Stimulated activated CD4-positive, alpha-beta T cell treated with anti-CD3 and anti-CD28 coated beads, Interleukin-4, amount 100 ng/mL, for 48 hours (primary cell): ENCODE measurements at places on chromosomes 1 and 21.
A peak's percentile ranks its signal among the peaks of the same experiment; 100 is the strongest.

DNA sequence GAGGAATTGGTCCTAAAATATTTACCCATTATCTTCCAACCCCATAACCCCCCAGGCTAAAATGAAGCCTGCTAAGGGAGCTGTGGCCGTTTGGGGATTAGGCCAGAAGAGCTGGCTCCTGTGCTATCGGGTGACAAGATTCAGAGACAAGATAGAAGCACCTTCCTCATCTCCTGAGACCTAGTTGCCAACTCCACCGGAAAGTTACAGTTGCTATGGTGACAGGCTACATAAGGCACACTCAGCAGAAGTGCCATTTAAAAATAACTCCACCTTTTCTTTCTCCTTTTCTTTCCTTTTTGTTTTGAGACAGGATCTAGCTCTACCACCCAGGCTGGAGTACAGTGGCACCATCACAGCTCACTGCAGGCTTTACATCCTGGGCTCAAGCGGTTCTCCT lies 43.6 kb upstream of the ROR1 start:
- DNase-seq, result no peak

GRCh38 chr1:74847715-74848114 lies 114.8 kb downstream of the TYW3 start:
- no peak for DNase-seq

DNA sequence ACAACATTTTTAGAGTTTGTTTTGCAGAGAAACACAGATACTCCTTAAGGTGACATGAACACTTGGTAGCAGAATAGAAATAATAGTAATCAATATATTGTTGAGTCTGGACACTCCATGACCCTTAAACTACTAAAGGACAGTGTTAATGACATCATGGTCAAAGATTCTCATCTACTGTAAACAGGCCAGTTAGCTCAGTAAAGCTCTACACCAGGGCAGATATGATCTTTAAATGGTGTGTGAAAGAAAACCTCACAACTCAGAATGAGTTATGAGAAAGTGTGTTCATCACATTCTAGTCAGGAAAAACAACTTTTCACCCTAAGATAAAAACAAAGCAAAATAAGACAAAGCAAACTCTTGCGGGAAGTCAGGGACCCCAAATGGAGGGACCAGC lies 58.1 kb upstream of the ADAMTS5 start:
- DNase-seq, result no peak

- DNase-seq, result no peak
Measured at GRCh38 chr1:17846341-17846740, 91.2 kb downstream of the ACTL8 start.

GRCh38 chr1:57296726-57297250 lies 127.1 kb downstream of the DAB1 start:
- DNase-seq, result no peak

- peak; percentile 18 for DNase-seq
Measured at GRCh38 chr1:200226268-200226968, 183.4 kb downstream of the ZNF281 start.

GRCh38 chr1:1306070-1306660 lies 1.6 kb downstream of the ACAP3 start:
- no peak for DNase-seq

DNA sequence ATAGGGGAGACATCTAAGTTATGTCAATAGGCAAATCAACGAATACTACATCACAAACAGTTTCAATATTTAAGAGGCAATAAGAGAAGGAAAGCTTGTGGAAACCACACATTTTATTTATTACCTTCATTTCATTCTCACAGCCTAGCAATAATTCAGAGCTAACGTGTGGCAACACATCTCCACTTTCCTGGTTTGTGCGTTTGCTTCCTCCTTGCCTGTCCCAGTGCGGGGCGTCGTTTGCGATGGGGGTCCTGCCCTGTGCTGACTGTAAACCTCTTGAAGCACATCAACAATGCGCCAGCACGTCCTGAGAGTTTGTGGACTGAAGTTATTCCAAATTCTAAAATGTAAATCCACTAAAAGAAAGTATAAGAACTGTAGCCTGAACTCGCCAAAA lies 14.4 kb upstream of the VPS26C start:
- no peak for DNase-seq

- DNase-seq, result no peak
Measured at GRCh38 chr1:234164098-234164709, 209.1 kb upstream of the COA6 start.

DNA sequence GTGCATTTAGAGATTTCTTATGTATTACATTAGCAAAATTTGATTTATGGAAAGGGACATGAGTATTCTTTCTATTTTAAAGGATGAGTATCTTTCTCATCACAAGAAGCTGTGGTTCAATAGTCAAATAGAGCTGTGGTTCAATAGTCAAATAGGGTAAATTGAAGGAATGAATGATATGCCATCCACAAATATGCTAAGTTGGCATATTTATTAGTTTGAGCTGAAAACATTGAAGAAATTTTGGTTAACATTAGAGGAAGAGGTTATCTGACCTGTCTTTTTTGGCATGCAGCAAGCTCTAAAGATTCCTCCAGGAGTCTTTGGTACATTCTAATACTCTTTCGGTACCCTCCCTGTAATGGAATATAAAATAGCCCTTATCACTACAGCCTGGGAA lies 4.8 kb downstream of the OR2L8 start:
- DNase-seq, result no peak

- no peak for DNase-seq
Measured at GRCh38 chr1:108701176-108701849, 9.2 kb downstream of the PRPF38B start.

DNA sequence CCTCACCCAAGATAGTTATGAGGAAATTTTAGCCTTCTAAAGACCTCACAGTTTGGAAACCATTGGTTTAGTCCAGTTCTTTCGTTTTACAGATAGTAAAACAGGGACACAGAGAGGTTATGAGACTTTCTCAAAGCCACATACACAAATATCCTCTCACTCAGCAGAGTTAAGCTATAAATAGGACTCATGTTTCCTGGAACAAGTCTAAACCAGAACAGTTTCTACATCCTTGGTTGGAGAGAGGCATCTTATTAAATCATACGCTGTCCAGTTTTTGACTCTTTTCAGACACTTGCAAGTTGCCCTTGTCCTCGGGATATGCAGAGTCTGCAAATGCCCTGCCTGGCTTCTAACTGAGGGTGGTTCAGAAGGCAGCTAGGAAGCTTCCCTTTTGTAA lies 462.1 kb upstream of the DEPDC1 start:
- DNase-seq, result no peak

DNA sequence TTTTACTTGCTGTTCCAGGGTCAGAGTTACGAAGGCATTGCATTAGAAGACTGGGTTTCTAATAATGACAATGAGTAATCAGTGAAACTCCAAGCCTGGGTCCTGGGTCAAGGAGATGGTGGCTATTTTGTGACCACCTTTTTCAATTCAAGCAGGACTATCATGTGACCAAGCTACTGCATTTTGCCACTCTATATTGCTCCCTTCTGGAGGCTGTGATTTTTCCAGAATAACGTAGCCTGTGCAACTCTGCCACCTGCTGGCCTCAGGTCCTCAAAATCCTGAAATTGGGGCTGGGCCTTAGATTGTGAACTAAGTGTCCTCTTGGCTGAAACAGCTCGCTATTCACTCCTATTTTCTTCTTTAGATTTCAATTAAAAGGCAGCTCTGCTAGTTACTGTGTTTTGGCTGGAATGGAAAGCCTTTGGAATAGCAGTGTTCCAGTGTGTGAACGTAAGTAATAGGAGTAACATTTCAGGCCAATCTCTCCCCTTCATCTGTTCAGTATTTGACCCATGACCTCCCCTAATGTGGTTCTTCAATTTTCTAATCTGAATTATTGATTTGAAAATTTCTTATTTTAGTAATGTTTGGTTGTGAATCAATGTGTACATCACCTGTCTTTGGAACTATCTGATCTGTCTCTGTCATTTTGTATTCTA lies 52.9 kb upstream of the CD46 start:
- peak; percentile 19 for DNase-seq

- no peak for DNase-seq
Measured at GRCh38 chr1:9257851-9258250, 23.3 kb downstream of the H6PD start.

DNA sequence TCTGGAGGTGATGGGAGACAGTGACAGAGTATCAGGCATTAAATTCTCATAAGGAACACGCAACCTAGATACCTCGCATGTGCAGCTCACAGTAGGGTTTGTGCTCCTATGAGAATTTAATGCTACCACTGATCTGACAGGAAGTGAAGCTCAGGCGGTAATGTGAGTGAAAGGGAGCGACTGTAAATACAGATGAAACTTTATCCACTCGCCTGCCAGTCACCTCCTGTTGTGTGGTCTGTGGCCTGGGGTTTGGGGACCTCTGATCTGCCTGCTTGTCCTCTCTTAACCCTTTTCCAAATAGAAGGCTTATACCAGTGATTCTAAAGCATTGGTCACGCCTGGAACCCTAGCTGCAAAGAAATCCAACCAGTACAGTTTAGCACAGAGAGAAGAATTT lies 15.3 kb downstream of the GABPA start:
- no peak for DNase-seq

DNA sequence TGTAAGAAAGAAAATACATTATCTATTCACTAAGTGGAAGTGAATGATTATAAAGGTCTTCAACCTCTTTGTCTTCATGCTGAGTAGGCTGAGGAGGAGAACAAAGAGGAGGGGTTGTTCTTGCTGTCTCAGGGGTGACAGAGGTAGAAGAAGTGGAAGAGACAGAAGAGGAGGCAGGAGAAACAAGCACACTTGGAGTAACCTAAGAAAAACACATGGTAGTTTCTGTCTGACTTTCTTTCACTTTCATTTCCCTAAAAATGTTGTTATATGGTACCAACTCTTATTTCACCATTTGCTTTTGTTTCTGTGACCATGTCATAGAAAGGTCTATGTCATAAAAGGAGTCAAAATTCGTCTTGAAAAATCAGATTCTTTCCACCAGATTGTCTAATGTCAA lies 696.6 kb upstream of the BRINP3 start:
- no peak for DNase-seq

DNA sequence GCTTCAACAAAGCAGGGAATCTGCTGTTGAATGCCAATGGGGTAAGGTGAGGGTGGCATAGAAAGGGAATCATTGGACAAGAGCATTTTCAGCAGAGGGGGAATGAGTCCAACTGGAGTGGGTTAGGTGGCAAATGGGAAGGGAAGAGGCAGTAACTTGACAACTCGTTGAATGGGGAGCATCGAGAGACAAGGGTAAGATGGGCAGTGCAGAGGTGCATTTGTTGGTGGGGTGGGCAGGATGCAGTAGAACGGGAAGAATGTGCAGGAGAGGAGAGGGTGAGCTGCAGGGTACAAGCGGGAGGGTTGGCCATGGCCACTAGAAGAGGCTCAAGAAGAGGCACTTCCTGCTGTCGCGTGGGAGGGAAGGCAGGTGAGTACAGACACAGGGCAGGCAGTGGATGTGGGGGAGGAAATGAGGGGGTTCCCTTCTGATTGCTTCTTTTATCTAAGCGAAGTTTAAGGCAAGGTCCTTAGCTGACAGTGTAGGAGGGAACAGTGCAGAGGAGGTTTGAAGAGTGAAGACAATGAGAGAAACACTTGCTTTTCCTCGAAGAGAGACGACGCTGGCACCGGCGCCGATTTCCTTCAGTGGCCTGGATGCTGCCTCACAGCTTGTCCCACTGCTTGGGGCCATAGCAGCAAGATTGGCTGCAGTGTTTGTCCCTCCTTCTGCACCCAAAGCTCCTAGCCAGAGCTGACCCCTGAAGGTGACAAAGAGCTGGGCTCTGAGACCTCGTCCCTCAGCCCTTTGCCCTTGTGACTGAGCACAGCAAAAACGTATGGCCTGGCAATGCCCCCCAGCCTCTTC lies 3.2 kb upstream of the IKBKE start:
- DNase-seq, result no peak

GRCh38 chr21:39016740-39017315 lies 166.4 kb downstream of the PSMG1 start:
- DNase-seq, result no peak

DNA sequence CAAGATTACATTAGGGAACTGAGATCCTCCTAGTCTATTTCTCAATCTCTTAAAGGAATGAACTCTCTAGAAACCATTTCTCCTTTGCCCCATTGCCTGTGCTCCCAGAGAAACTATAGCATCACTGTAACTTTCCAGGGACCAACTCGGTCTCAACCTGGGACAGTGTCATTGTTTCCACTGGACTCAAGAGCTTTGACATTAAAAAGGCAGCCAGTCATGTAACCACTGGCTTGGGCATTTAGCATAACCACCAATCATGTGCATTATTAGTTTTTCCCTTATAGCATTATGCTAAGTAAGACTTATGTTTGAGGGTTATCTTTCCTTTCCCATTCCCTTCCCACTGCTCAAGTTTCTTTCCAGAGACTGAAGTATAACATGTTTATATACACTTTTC lies 18.2 kb downstream of the TEX38 start:
- DNase-seq, result no peak

GRCh38 chr1:1085171-1085841 lies 11.2 kb upstream of the RNF223 start:
- DNase-seq, result no peak

DNA sequence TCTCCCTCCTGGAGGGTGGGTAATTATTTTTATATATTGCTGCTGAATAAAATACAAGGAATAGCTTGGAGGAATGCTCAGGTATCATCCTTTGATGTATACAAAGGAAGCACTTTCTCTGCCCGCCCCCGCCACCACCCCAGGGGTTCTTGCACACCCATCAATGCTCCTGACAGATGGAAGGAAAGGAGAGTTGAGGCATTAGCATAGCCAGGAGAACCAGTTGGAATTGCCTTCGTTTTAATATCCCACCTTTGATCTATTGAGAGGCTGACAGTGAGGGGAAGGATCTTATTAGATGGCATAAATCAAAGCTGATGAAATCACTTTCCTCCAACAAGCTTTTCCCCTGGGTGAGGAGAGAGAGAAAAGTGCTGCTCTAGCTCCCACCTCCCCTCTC lies 71.1 kb downstream of the LGR6 start:
- DNase-seq, result no peak

DNA sequence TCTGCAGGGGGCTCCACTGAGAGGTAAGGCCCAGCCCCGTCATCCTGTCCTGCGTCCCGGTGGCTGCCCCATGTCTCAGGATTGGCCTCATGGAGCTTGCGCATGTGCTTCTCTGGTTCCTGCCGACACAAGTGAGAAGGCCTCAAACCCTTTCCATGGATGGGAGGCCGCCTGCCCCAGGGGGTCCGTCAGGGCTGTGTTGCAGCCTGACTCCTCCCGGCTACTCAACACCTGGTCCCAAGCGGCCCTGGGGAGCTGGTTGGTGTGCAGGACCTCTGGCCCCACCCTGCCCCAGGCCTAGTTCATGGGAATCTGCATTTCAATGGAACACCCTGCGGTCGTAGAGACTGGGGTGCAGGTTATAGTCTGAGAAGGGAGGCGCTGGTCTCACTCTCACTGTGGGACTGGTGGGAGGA lies 21.1 kb upstream of the PDE9A start:
- no peak for DNase-seq
